ENCODE measurements at places on chromosomes 7 and 10. TPM values are rescaled to one million over a fixed set of nuclear protein-coding genes. Genes with fewer than 3 reads are reported as not detected.

Gene SCART1
- 1.6 TPM for total RNA-seq

Gene SPDYE9
- not detected for total RNA-seq

- no peak for DNase-seq
These were observed 6.4 kb upstream of the PRTFDC1 start for GRCh38 chr10:24958721-24959381.

GRCh38 chr7:117186218-117187010 is 136.4 kb downstream of the WNT2 start:
- no peak for DNase-seq

GRCh38 chr10:118301211-118301610 is 40.9 kb downstream of the FAM204A start:
- DNase-seq = no peak

GRCh38 chr7:15043931-15044330 is 141.4 kb upstream of the DGKB start:
- DNase-seq = no peak

GRCh38 chr7:27750316-27750715 is 10.4 kb downstream of the TAX1BP1 start:
- DNase-seq = no peak

DNA sequence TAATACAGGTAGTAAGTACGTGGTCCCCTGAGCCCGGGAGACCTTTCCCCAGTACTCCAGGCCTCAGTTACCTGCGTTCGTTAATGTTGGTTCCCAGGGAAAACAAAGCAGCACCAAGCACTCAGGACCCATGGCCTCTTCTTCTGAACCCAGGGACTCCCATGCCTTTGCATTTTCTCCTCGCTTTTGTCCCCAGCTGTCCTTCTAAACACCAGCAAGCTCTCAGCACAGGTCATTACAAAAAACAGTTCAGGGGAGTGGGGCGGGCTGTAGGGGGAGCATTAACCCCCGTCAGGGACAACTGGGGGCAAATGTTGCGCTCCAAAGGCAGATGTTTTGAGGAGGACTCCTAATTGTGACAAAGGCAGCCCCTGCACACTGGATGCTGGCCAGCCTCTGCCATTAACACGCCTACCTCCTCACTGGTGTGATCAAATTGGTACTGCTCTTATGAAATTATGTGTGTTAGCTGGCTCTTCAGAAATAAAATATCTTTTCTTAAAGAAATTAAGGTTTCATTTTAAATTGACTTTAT is 80.5 kb upstream of the LRGUK start:
- DNase-seq = no peak

GRCh38 chr10:99619090-99619800 is 994 bp downstream of the SLC25A28 start:
- DNase-seq = peak; percentile 32

DNA sequence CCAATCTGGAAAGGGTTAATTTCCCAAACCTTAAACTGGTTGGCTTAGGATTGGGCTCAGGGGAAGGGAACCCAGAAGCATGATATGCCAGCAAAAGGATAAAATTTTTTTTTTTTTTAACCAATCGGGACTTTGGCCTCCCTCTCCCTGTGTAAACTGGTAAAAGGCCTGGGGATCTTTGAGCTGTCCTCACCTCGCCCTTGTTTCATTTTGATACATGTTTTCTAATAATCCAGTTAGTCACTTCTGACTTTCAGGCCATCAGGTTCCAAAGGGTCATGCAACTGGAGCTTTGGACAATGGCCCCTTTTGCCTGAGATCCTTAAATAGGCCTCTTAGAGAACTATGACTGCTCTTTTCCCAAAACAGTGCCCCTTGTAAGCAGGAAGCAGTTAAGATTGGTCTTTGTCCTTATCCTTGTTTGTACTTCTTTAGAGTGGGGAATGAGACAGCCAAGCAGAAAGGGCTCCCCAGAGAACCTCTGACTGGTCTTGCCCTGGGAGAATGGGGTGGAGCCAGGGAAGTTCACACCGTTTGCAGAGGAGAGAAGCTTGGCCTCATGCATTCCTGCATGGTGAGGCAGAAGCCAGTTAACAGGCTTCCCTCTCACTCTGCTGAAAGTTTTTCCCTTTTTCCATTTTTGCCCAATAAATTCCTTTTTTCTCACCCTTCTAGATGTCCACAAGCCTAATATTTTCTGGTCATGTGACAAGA is 424.2 kb upstream of the CNTNAP2 start:
- DNase-seq = peak; percentile 27

DNA sequence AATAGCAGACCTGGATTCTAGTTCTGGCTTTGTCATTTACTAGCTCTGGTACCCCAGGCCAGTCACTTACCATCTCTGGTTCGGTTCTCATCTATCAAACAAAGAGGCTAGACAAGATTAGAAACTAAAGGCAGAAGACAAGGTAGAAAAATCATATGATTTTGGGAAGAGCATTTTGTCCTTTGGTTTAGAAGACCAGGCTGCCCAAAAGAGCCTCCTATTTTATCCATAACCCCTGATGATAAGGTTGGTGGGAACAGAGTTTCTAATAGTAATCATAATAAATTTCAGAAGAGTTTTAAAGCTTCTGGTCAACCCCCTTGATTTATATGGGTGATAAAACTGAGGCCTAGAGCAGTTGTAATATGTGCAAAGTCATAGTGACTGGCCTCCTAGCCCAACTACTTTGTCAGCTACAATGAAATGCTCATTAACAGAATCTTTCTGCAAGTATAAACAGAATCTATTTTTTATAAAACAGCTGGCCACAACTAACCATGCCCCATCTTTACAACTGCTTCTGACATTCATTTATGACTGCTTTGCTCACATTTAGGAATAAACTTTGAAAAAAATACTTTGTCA is 23.4 kb downstream of the COX15 start:
- DNase-seq = no peak
